ENCODE measurements at places on chromosomes 5 and 9. TPM values are rescaled to one million over a fixed set of nuclear protein-coding genes. Genes with fewer than 3 reads are reported as not detected.
A peak's percentile ranks its signal among the peaks of the same experiment; 100 is the strongest.

Gene GAPT
- not detected for total RNA-seq

DNA sequence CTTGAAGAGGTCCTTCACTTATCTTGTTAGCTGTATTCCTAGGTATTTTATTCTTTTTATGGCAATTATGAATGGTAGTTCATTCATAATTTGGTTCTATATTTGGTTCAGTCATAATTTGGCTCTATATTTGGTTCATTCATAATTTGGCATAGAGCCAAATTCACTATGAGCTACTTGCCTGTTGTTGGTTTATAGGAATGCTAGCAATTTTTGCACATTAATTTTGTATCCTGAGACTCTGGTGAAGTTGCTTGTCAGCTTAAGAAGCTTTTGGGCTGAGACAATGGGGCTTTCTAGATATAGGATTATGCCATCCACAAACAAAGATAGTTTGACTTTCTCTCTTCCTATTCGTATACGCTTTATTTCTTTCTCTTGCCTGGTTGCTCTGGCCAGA, 142.2 kb downstream of the PLCXD3 start:
- no peak for ATAC-seq

- ATAC-seq: no peak
Measured at GRCh38 chr5:167923396-167923795, 368.0 kb upstream of the WWC1 start.

Gene SOX30
- 0.50 TPM for total RNA-seq

Gene PCDHB5
- total RNA-seq: not detected

Gene PCDHB4
- total RNA-seq: not detected

DNA sequence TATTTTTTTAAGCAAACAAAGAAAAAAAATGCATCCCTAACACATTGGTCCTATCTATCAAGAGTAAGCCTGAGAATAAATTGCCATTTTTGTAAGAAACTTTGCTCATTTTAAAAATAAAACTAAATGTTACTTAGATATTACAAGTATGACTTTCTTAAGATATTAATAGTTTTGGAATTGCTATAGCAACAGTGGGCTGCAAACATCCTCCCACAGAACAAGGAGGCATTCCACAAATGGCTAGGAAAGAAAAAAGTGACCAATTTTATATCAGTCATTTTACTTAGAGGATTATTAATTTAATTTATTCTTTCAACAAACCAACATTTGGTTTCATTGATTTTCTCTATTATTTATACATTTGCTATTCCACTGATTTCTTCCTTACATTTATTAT, 63.7 kb downstream of the LURAP1L start:
- no peak for ATAC-seq

GRCh38 chr5:142841511-142842265, 71.5 kb downstream of the ARHGAP26 start:
- no peak for ATAC-seq

DNA sequence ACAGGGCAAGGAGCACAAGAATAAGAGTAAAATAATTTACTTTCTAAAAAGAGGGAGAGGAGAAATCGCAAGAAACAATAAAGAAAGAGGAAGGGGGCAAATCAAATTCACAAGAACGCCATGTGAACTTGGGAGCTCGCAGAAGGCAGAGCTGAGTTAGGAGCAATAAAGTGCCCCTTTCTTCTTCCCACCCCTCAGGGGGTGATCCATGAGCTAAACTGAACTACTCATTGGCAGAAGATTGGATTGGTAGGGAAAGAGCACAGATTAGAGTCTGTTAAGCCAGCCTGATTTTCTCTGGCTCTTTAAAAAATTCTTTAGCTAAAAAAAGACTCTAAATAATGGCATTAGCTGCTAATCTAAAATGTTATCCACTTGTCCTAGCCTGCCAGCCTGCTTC, 307.5 kb downstream of the EBF1 start:
- ATAC-seq: no peak

GRCh38 chr9:124873664-124874063, 11.7 kb downstream of the ARPC5L start:
- ATAC-seq: no peak

GRCh38 chr5:14752497-14753071, 88.1 kb downstream of the OTULIN start:
- ATAC-seq: no peak

GRCh38 chr5:151902215-151902614, 22.4 kb downstream of the GLRA1 start:
- no peak for ATAC-seq

DNA sequence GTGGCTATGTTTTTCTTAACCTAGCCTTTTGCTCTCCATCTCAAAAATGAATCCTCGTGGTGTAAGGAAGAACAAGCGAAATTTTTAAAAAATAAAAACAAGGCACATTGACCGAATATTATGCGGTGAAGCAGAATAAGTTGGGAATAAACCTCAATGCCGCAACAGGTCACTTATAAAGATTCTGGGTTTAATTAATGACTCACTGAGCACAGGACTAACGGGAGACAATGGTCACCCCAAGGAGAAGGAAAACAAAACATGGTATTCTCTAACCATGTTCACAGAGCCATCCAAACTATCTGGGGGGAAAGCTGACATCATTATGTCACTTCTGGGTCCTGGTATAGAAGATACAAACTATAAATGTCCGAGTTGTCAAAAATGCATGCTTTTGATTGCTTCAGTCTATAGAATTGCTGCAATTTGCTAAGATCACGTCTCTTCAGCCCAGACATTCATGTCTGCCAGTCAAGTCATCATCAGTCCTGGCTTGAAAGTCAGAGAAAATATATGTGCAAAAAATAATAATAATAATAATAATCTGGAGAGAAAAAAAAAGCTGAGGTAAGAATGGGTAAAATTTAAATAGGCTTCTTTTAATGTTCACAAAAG, 280.6 kb downstream of the NR2F1-AS1 start:
- no peak for ATAC-seq

Gene SLC1A3
- total RNA-seq: 0.26 TPM

DNA sequence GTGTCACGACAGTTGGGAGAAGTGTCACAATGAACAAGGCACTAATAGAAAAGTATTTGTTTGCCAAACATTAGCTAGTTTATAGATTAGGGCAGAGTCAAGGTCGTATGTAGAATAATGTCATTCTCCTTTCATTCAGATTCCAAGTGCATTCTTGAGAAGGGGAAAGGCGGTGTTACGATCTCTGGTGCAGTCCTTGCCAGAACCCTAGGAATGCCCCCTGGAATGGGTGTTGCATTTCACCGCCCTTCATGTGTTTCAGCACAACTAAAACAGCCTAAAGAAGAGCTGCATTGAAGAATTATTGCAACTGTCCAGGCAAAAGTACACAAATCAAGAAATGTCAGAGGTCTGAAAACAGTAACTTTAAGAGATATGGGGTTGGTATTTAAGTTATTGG, 721.0 kb upstream of the WWC1 start:
- ATAC-seq: no peak

Gene IRGM
- 1.4 TPM for total RNA-seq

DNA sequence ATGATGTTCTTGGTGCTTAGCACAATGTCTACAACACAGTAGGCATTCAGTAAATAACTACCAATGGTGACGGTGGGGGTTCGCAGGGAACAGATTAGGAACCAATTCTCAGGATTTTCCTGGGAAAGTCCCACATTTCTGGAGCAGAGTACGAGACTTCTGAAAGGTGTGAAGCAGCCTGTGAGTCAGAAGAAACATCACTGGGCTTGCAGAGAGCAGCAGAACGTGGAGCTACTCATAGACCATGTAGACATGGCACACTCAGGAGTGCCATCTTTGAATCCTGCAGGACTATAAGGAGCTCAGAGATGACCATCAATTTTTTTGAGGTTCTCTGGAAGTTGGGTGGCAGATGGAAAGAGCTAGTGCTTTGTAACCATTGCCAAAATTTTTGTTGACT, 106.6 kb upstream of the ANKRD55 start:
- ATAC-seq: no peak

Gene WHRN
- 4.0 TPM for total RNA-seq

DNA sequence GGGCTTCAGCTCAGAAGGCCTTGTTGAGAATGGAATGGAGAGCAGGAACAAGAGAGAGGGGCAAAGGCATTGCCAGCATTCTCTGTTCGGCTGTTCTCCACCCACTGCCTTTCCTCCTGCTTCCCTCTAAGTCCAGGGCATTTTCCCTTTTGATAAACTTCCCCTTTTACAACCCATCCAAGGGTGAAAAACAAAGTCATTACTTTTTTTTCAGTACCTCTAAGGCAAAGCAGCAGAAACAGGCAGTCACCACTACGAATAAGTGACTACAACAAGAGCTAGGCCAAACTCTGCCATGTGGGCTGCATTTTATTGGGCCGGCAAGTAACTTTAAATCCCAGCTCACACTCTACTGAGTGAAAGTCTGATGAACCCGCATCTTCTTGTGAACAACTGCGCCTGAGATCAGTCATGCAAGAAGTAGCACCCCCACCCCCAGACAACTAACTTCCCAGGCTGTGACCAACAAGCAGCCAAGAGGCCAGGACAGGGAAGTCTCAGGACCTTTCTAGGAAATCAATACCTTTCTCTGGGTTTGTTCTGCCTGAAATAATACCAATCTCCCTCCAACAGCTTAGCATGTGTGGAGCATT, 13.1 kb downstream of the IL7R start:
- peak; percentile 26 for ATAC-seq
